Activated CD4-positive, alpha-beta T cell treated with anti-CD3 and anti-CD28 coated beads, Interleukin-2, amount 10 ng/mL, durations not matched to agents 7 days and 5 days (primary cell): ENCODE measurements at places on chromosomes 6 and 20.
A peak's percentile ranks its signal among the peaks of the same experiment; 100 is the strongest.

DNA sequence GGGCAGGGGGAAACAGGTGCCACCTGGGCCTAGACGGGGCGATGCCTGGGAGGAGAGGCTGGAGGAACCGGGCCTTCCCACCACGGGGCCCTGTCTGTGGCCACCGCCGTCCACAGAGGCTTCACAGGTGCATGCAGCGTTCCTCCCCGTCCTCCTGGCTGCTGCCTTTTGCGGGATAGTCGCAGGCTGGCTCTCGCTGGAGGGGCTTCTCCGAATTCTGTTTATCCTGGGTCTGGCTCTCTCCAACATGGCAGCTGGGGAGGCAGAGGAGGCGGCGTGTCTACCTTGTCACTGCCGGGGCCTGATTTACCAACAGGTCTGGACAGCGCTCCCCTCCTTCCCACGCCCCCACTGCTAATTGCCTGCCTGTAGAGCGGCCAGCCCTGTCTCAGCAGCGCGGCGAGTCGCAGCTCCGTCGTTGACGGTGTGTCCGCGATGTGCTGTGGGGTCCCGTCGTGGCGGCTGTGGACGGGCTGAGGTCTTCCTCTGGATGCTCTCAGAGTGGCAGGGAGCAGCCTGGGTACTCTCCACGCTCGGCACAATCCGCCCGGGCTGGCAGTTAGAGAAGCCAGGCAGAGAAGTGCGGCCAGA, 262.9 kb downstream of the TAF4 start:
- DNase-seq, result no peak

DNA sequence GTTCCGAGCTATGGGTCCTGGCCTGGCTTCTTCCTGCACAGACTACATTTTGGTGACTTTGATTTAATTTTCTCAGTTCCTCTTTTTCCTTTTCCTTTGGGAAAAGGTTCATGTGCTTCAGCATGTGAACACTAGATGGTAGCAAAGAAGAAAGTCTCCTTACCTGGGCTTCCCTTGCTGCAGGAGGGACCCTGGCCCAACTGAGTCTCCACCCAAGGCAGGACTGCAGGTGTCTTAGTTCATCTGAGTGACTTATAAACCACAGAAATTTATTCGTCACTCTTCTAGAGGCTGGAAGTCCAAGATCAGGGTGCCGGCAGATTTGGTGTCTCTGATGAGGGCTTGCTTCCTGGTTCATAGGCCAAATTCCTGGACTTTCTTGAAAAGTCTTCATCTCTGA, 163.2 kb downstream of the SYCP2 start:
- no peak for DNase-seq

- DNase-seq, result peak; percentile 68
Measured at GRCh38 chr6:32666420-32667300, at the start of gene HLA-DQB1. TSS of gene HLA-DQB1 (minus strand) at chr6:32666657. CDS start at chr6:32666607, 50 bp downstream.

DNA sequence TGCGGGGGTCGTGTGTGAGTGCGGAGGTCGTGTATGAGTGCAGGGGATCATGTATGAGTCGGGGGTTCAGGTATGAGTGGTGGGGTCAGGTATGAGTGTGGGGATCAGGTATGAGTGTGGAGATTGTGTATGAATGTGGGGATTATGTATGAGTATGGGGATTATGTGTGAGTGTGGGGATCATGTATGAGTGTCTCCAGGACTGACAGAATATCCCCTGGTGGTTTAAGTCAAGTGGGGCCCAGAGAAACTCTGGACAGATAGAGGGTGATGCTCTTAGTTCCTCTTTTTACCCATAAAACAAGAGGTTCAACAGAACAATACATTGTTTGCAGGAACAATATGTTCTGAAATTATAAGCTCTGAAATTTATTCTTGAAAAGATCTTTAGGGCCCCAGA, 131.9 kb downstream of the UST start:
- DNase-seq, result no peak

DNA sequence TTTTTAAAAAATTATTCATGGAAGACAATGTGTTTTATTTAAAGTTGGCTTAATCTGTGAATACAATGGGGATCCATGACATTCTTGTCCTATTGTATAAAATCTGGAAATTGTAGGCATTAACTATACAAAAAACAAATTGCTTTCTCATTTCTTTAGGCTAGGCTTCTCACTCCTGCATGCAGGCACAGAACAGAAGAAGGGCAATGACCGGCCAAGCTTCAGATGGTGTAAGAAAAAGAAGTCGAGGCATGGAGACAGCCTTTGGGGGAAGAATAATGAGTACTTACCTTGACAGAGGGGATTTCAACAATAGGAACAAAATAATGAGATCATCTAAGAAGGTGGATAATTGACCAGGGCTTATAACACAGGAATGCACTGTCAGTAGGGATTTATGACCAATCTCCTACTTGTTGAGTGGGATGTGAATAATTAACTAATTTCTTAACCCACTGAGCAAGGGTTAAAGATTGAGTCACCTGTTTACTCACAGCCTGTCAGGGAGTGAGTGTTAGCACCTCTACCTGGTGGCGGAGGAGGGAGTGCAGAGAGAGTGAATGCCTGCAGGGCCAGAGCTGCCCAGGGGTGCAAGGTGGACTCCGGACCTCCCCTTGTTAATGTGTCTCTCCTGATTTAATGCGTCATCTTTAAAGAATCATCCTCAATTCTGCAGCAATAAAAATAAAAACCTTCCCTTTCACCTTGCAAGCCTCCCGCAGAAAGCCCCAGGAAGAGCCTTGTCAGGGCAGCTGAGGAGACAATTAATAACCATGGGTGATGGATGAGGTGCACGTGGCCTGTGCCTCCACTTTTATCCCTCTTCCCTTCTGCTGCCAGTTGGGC, 3.9 kb downstream of the SLC22A2 start:
- DNase-seq, result no peak

GRCh38 chr6:108883172-108883571, 35.0 kb downstream of the ARMC2 start:
- DNase-seq, result no peak

- no peak for DNase-seq
Measured at GRCh38 chr20:34043025-34043424, 49.3 kb downstream of the RALY start.

DNA sequence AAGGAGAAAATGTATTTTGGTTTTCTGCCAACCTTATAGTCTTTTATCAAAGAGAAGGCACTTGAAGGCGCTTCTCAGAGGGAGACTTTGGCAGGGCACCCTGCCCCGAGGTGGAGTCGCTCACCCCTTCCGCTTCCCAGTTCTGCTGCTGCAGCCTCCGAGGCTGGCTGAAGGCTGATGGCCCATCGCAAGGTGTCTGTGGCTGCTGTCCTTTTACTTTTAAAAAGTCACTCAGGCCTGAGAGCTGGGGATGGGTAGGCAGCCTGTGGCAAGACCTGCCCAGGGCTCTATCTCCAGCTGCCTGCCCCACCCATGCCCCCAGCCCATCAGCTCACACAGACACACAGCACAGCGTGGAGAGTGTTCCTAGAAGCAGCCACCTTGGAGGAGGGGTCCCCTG, 206.6 kb upstream of the CST7 start:
- no peak for DNase-seq

DNA sequence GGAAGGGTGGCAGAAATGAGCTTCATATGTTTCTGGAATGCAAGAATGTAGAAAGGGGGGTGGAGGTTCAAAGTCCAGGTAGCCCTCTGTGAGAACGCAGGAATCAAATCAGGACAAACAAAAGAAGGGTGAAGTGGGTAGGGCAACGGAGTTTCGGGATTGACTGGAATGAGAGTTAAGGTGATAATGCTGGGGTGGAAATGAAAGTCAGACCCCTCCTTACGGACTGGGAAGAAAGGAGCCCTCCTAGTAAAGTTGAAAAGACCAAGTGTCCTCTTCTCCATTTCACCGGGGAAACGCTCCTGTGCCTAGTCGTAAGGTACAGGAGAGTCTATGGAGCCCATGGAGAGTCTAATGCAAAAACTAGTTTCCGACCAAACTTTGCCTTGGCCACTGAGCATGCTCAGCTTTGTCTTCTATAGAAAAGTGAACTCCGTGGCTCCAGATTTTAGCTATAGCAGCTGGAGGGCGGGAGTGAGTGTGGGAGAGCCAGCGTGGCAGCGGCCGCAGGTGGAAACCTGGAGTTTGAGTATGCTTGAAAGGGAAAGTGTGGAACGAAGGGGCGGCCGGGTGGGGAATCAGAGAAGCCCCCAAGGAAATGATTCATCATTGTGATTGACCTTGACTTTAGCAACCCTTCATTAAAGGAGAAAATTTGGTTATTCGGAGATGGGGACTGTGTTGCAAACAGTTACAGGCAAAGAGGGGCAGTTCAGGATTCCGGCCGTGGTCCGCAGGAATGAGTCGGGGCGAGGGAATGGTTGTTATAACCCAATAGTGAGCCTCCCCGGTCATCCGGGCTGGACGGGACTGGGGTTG, 1.3 kb upstream of the LRRC1 start:
- peak; percentile 51 for DNase-seq

GRCh38 chr6:153725456-153725855, 313.6 kb upstream of the OPRM1 start:
- no peak for DNase-seq

DNA sequence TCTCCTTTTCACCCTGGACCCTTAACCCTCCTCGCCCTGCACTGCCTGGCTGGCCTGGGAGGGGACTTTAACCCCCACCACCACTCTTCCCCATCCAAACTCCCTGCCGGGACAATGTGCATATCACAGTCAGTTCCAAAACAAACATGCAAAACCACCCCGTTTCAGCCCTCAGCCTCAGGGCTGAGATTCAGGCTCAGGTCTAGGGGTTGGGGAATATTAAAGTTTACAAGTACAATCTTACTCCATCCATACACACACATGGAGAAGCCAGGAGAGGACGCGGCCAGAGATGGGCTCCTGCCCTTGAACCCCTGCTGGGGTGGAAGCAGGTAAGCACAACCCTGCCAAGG, 534 bp downstream of the KIAA1755 start:
- DNase-seq, result no peak

GRCh38 chr6:36622901-36623546, 28.9 kb downstream of the SRSF3 start:
- DNase-seq, result no peak

DNA sequence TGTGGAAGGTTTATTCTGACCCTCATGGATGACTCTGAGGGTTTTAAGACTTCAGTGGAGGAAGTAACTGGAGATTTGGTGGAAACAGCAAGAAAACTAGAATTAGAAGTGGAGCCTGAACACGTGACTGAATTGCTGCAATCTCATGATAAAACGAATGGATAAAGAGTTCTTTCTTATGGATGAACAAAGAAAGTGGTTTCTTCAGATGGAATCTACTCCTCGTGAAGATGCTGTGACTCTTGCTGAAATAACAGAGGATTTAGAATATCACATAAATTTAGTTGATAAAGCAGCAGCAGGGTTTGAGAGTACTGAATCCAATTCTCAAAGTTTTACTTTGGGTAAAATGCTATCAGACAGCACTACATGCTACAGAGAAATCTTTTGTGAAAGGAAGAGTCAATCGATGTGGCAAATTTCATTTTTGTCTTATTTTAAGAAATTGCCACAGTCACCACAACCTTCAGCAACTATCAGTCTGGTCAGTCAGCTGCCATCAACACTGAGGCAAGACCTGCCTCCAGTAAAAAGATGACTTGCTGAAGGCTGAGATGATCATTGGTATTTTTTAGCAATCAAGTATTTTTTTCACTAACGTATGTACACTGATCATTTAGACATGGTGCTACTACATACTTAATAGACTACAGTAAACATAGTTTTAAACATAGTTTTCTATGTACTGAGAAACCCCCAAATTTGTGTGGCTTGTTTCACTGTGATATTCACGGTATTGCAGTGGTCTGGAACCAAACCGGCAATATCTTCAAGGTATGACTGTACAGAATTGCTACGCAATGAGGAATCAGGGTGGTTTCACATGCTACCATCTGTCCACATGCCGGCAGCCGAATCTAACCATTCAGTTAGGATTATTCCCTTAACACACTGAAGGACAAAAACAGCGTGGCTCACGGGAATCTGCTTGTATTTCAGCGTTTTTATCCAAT, 149.0 kb downstream of the MYB start:
- no peak for DNase-seq

GRCh38 chr6:165566088-165566828, 96.8 kb downstream of the PDE10A start:
- DNase-seq, result no peak

GRCh38 chr20:15831201-15831600, 742.0 kb downstream of the KIF16B start:
- no peak for DNase-seq

DNA sequence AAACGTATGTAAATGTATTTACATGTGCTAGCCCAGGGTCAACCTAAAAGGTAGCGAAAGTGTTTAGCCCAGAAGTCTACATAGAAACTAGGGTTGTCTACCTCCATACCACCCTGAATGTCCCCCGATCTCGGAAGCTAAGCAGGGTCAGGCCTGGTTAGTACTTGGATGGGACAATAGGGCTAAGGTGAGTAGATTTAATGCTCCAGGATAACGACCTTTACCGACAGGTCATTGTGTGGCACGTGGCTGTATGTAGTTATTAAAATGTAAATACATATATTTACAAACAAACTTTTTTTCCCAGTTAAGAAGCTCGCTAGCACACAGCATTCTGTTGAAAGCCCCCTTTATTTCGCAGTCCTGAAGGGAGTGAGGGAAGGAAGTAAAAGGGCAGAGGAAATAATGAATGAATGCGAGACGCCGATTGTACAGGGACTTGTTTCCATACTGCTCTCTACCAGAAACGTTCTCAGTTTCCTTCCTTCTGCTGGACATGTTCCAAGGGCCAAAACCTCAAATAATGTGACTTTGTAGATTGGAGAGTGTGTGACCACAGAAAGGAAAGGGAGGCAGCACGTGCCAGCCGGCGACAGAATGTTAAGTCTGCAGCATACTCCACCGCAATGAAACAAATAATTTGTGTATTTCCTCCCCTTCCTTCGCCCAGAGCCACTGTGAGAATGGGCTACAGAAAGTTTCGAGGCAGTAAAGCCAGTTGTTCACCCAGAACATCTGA, 612 bp downstream of the ADAT2 start:
- DNase-seq, result peak; percentile 33

GRCh38 chr20:34070859-34071258, 41.2 kb downstream of the EIF2S2 start:
- no peak for DNase-seq

GRCh38 chr6:81859884-81860283, 107.4 kb upstream of the TENT5A start:
- DNase-seq, result no peak

DNA sequence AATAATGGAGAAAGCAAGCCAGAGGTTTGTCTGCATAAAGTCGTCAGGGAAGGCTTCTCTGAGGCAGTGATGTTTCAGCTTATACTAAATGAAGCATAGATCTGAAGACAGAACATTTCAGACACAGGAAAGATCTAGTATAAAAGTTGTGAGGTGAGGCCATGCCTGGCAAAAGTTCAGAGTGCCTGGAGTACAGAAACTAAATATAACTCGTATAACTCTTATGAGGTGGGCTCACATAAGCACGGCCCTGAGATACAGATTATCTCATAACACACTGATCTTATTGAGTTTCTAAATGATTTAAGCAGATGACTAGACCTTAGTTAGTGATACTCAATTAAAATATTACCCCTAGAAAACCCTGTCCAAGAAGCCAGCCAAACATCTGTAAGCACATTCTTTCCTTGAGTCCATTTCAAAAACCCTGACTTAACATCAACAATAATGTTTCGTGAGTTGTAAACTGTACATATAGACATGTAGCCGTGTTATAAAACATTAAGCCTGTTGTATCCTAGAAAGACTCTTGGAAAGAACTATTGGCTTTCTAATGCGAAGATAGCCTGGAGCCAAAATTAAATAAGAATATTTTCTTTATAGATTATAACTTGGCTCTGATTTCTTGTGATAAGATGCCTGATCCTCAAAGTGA, 667.6 kb downstream of the TENT5A start:
- no peak for DNase-seq
